ENCODE measurements at places on chromosomes 12 and 14. TPM values are rescaled to one million over a fixed set of nuclear protein-coding genes. Genes with fewer than 3 reads are reported as not detected.

OASL gene
- 0.35 TPM for total RNA-seq

GPX2 gene
- 39.3 TPM for total RNA-seq

GRCh38 chr12:50234347-50234746 lies 49.0 kb downstream of the LIMA1 start:
- H3K36me3 ChIP-seq: no peaks in the 10 kb centered on the region
- H3K4me1 ChIP-seq: peaks cover 6% of the 10 kb centered on the region
- no peak overlapping the region for H3K4me3 ChIP-seq
- no peak overlapping the region for H3K27ac ChIP-seq
- H3K27me3 ChIP-seq: no peaks in the 10 kb centered on the region

DNA sequence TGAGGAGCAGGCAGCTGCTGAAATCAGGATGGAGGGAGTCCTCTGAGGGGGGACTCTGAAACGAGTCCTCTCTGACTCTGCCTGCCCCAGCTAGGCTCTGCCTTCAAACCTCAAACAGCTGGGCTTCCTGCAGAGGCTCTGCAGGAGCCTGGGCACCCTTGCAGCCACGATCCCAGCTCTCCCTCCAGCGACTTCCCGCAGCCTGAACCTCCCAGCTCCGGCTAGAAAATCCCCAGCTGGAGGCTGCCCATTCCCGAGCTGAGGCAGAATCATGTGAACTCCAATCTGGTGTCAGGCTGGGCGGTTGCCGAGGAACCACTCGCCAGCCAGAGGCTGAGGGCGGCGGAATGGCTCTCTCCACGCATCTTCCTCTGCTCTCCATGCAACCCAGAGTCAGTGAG lies at the start of gene GPR68:
GPR68 (minus strand) TSS at position 204 of the 401 bp plus-strand sequence. CDS start 9,654 bp downstream, outside the sequence.
- no peaks in the 10 kb centered on the region for H3K4me1 ChIP-seq
- no peak within 1 kb of the TSS for H3K27ac ChIP-seq
- no peak for DNase-seq
- no peak within 1 kb of the TSS for H3K4me3 ChIP-seq
- H3K36me3 ChIP-seq: no peaks in the 10 kb centered on the region
- H3K27me3 ChIP-seq: no peaks in the 10 kb centered on the region

DNA sequence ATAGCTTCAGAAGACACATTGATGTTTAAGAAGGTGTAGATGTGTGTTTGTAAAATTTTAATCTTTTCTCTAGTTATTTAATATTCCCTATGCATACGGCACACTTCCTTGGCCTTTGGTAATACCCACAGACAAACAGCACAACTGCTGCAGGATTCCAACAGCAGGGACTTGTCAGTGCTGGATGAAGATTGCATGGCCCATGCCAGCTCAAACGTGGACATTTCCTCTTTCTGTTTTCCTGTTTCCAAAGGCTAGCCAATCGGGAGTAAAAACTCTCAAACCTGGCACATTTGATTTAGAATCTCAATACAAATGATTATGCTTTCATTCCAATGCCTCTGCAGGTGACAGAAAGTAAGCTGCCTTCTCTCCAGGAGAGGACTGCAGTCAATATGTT lies 22.5 kb upstream of the PDE3A start:
- no peak overlapping the region for H3K4me3 ChIP-seq
- H3K27me3 ChIP-seq: no peaks in the 10 kb centered on the region
- H3K27ac ChIP-seq: no peak overlapping the region
- H3K4me1 ChIP-seq: no peaks in the 10 kb centered on the region

- H3K36me3 ChIP-seq: no peaks in the 10 kb centered on the region
- no peak for DNase-seq
- H3K27ac ChIP-seq: no peak overlapping the region
- no peaks in the 10 kb centered on the region for H3K27me3 ChIP-seq
- no peak overlapping the region for H3K4me3 ChIP-seq
Measured at GRCh38 chr12:34406228-34406995, 384.1 kb downstream of the ALG10 start.

- no peak overlapping the region for H3K27ac ChIP-seq
- no peaks in the 10 kb centered on the region for H3K36me3 ChIP-seq
- H3K27me3 ChIP-seq: no peaks in the 10 kb centered on the region
- H3K4me1 ChIP-seq: no peaks in the 10 kb centered on the region
Measured at GRCh38 chr14:77667331-77667730, 40.5 kb downstream of the ALKBH1 start.

DNA sequence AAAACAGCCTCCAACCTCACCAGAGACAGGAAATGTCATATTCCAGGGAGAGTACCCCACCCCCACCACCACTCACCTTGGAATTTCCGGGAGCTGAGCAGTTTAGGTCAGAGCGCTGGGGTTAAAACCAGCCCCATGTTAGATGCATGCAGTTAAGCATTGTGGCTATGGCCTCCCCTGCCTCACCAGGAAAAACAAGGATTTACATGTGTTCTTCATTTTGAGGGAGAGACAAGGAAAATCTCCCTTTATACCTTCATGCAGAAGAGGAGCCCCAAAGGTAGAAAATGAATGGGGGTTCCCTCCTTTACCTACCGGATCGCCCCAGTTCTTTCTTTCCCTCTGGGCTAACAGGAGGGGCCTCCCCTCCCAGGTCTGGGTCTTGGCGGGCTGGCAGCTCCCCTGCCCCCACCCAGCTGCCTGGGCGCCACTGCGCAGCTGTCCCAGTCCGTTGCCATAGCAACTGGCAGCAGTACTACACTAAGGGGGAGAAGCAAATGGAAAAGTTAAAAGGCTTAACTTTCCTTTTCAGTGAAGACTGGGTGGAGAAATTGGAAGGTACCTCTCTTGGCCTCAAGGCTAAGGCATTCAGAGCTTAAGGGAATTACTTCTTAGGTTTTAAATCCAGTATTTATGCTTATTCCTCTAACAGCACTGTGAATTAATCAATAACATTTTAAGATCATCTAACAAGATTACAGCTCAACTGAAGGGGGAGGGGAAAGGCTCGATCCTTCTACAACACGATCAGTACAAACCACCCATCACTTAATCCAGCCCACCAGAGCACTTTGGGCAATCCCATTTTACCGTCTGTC lies 20.5 kb downstream of the CBX5 start:
- peak overlapping the region; percentile 35 for H3K4me3 ChIP-seq
- H3K36me3 ChIP-seq: no peaks in the 10 kb centered on the region

GRCh38 chr14:99004112-99004511 lies 267.9 kb downstream of the BCL11B start:
- H3K36me3 ChIP-seq: no peaks in the 10 kb centered on the region
- no peak overlapping the region for H3K27ac ChIP-seq
- no peaks in the 10 kb centered on the region for H3K4me1 ChIP-seq
- DNase-seq: no peak
- no peak overlapping the region for H3K4me3 ChIP-seq
- no peaks in the 10 kb centered on the region for H3K27me3 ChIP-seq

GCH1 gene
- 16.8 TPM for total RNA-seq

CFAP251 gene
- total RNA-seq: 1.2 TPM

Measured in Caco-2 (cell line).